ENCODE measurements at places on chromosomes 4 and X.

DNA sequence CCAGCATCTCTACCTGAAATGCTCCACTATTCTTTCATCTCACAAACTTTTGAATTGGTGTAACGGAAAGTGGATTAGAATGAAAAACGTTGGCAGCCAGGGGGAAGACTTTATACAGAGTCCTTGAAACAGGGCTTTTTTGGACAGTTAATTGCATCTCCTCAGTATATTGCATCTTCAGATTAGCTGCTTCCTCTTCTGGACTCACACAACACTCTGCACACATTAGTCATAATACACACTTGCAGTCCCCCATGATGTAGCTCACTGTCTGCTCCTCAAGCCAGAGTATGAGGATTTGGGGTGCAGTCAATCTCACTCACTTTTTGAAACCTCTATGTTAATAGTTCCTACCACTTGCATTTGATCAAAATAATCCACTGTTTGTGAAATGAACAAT, 101.0 kb downstream of the ADGRA3 start:
- no peak for DNase-seq

- DNase-seq, result no peak
Measured at GRCh38 chr4:94517492-94517891, 65.8 kb downstream of the PDLIM5 start.

DNA sequence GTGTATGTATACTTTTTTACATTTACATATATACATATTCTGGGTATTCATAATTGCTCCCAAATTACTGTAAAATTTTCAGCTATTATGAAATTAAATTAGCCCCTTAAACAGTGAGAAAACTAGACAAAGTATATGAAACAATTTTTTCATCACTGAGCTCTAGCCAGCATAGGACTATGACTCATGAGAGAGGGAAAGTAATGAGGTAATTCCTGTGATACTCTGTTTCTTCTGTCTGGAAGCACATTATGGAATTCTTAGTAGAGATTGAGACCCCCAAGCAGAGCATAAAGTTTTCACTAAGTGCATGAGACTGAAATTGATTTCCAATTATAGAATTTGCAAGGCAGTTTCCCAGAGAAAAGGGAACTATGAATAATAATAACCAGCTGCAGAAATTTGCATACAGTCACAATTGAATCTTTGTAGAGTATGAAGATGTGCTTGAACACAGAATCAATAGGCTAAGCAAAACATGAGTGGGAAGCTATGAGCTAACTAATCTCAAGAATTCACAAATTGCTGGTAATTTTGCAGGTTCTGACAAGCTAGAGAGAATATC, 779.3 kb downstream of the ARAP2 start:
- no peak for DNase-seq

GRCh38 chr4:154368060-154368459, 123.5 kb downstream of the DCHS2 start:
- DNase-seq, result no peak

DNA sequence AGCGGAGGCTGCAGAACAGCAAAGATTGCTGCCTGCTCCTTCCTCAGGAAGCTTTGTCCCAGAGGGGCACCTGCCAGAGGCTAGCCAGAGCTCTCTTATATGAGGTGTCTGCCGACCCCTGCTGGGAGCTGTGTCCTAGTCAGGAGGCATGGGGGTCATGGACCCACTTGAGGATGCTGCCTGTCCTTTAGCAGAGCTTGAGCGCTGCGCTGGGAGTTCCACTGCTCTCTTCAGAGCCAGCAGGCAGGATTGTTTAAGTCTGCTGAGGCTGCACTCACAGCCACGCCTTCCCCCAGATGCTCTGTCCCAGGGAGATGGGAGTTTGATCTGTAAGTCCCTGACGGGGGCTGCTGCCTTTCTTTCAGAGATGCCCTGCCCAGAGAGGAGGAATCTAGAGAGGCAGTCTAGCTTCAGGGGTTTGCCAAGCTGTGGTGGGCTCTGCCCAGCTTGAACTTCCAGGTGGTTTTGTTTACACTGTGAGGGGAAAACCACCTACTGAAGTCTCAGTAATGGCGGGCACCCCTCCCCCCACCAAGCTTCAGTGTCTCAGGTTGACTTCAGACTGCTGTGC, 10.9 kb downstream of the DCK start:
- no peak for DNase-seq

GRCh38 chr4:174528226-174528625, 5.9 kb upstream of the HPGD start:
- no peak for DNase-seq

GRCh38 chr4:100261346-100261745, 71.1 kb upstream of the DDIT4L start:
- DNase-seq, result no peak

DNA sequence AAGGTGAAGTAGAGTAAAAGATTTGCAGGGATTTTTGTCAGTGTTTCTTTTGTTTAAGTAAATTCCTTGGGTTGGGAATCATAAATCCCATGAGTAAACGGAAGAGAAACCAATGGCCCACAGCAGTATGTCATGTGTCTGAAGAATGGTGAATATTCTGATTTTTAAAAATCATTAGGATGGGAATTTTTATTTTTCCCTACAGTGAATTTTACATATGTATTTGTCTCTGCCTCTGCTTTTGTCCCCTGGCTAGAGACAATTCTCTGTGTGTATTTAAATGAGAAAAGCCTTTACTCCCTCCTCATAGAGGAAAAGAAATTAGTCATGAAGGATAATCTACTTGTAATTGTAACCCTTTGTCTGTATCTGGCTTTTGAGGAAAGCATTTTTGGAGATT, 152.1 kb downstream of the THOC2 start:
- DNase-seq, result no peak

- DNase-seq, result no peak
Measured at GRCh38 chrX:129933700-129934099, 27.7 kb downstream of the UTP14A start.

DNA sequence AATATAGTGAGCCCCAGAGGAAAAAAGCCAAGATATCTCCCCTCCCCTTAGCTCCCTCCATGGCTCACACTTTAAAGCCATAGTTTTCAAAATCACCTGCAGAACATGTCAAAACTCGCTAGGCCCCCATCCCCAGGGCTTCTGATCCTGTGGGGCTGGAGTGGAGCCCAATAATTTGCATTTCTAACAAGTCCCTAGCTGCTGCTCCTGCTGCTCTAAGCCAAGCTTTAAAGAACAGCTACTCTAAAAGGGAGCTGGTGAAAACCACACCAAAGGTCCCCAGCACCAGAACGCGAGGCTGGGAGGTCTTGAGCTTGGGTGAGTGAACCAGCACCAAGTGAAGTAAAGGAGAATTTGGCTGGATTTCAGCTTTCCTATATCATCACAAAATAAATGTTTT, 237.1 kb downstream of the ZNF674 start:
- no peak for DNase-seq

DNA sequence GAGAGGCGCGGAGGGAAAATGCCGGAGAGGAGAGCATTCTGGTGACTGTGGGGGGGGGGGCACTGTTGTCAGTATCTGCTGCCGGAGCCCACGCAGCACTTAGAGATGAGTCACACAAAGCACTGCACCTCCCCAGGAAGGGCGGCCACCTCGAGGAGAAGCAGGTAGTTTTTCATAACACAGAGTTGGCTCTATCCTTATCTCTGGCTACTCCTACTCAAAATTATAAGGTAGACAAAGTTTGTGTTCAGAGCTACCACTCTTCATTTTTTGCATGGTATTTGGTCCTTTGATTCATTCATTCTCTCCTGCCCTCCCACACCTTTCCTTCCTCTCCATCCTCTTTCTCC, 76.2 kb upstream of the SCOC start:
- DNase-seq, result no peak

- peak; percentile 29 for DNase-seq
Measured at GRCh38 chr4:75653845-75654503, 19.2 kb downstream of the G3BP2 start.

DNA sequence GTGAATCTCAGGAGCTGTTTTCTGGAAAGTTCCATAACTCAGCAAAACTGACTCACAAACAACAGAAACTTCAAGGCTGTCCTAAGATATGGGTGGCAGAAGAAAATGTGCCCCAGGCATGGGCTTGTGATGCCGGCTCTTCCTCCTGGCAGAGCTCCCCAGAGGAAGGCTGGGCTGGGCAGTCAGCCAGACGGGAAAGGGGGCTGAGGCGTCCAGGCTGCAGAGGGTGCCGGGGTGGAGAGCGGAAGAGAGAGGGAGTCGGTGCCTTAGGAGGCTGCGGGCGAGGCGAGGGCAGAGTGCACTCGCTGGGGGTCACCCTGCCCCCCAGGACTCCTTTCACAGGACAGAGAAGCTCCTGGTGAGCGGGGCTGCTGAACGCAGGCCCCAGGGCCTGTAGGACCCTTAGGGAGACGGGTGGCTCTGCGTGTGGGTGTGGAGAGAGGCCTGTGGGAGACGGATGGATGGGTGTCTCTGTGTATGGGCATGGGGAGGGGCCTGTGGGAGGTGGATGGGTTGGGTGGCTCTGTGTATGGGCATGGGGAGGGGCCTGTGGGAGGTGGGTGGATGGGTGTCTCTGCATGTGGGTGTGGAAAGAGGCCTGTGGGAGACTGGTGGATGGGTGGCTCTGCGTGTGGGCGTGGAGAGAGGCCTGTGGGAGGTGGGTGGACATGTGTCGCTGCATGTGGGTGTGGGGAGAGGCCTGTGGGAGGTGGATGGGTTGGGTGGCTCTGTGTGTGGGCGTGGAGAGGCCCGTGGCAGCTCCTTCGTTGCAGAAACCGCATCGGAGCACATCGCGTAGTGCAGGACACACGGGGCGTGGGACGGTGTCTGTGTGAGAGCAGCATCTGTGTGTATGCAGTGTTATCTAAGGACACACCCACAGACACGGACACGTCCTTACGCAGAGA, 15.9 kb downstream of the PCGF3 start:
- DNase-seq, result no peak

DNA sequence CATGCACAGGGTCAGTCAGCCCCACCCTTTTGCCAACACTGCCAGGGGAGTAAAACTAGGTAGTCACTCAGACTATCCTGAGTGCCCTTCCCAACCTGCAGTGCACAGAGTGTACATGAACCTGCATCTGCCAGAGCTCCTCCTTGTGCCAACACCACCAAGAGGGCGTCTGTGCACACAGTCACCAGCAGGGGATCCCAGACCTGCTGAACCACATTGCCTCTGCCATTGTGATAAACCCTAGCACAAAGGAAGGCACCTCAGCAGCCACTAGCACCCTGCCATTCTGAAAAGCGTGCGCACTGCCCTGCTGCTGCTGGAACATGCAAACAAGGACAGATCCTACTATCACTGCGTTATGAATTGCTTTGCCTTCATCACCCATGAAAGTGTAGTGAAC, 247.8 kb upstream of the POU3F4 start:
- no peak for DNase-seq

DNA sequence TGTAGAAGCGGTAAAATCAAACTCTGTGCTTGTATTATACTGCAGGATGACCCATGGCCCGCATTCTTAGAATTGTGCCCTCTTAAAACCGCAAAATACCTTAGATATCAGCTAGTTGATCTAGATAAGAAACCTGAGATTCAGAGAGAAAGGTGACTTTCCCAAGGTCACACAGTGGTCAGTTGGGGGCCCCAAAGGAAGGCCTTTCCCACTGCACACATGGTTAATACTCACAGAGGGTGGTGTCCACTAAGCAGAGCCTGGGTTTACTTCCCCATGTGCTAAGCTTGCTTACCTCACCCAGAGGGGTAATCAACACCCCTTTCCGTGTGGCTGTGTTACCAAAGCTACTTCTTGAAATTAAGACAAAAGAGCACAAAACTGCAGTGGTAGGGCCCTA, 66.3 kb downstream of the RBM47 start:
- no peak for DNase-seq

DNA sequence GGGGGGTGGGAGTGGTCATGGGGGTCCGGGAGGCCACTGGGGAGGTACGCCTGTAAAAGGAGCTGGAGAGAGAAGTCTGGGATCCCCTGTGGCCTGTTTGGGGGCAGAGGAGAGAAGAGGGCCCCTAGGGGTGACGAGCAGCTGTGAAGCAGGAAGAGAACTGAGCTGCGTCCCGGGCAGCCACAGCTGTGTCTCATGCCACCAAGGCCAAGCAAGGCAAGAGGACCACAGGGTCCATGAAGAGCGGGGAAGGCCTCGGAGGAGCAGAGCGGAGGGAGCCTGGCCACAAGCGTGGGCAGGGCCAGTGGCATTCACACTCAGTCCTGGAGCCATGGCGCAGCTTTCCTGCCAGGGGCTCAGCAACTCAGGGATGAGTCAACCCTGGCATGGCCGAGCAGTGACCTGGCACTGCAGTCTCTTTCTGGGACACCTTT, 13.6 kb upstream of the NAT8L start:
- no peak for DNase-seq

DNA sequence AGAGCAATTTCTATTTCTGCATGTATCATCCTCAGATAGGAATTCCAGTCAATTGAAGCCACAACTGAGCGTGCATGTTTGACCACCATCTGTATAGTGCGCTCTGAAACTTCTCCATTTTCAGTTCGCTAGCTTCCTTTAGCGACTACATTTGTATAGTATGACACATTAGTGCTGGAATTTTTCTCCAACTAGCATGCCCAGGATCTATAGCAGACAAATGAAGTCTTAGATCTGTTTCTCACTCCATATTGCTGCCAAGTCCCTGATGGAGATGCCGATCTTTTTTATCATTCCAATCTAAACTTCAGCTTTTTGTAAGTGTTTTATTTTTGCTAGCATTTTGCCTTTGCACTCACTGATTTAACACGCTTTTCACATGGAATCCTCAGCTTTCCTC, 774.8 kb upstream of the TENM3 start:
- peak; percentile 14 for DNase-seq

DNA sequence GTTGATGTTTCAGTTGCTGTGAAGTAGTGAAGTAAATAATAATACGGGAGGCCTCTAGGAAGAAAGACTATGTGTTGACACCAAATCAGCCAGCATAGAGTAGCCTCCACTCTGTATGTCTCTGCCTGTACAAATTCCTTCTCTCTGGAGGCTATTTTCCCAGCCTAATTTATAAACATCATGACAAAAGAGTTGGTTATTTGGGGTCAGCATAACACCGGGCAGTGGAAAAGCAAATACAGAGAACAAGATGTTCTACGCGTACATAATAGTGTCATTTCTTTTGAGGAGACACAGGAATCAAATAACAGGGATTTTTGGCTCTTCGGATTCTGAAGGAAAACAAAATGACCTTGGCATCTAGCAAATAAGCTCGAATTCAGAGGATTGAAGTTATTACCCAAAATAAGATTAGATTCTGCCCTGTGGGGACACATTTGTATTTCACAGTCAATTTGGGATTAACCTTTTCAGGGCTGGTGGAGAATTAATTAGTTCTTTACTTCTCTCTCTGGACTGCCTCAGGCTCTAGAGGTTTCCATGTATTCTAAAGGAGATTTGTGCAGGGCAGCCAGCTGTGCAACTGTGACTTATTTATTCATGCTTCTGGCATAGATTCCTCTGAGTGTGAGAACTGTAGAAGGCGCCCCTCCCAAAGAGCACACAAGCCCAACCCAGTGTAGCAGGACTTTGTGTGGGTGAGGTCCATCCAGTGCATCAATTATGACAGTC, 14.1 kb upstream of the SYTL4 start:
- no peak for DNase-seq

DNA sequence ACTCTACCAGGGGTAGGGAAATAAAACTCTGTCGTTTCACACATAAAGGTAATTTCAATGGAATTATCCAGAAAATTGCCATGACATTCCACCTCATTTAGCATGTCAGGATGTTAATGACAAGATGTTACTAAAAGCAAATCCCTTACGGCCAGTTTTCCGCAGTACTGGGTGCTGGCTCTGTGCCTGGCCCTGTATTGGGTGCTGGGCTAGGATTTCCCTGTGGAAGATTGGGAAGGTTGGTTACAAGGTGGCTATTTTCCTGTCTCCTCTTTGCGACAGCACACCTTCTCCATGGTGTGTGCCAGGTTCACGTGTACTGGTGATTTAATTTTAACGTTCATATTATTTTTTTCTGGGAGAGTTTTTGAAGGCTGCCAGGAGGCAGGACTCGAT, 13.1 kb downstream of the KLKB1 start:
- DNase-seq, result no peak

GRCh38 chr4:168515222-168516011, 18.6 kb downstream of the PALLD start:
- DNase-seq, result no peak

Measured in fibroblast of skin of right quadriceps (primary cell).